ENCODE measurements at places on chromosomes 16 and 17.

GRCh38 chr17:8064561-8065019 lies 22.9 kb downstream of the ALOX12B start:
- DNase-seq, result no peak

GRCh38 chr16:65660390-65660789 lies 538.5 kb upstream of the CDH11 start:
- no peak for DNase-seq

DNA sequence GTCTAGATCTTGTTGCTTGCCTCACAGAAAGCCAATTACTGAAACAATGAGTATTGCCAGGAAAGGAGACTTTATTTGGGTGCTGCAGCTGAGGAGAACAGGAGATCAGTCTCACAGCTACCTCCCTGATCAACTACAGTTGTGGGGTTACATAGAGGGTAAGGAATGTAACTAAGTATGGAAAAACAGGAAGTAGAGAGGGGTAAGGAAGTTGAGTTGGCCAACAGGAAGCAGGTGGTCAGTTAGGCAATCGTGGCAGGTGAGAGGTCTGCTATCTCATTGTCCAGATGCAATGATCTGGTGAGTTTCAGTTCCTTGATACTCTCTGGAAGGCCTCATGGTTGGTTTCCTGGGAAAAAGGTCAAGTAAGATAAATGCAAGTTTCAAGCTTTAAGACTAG lies 333.1 kb upstream of the GOT2 start:
- DNase-seq, result no peak

DNA sequence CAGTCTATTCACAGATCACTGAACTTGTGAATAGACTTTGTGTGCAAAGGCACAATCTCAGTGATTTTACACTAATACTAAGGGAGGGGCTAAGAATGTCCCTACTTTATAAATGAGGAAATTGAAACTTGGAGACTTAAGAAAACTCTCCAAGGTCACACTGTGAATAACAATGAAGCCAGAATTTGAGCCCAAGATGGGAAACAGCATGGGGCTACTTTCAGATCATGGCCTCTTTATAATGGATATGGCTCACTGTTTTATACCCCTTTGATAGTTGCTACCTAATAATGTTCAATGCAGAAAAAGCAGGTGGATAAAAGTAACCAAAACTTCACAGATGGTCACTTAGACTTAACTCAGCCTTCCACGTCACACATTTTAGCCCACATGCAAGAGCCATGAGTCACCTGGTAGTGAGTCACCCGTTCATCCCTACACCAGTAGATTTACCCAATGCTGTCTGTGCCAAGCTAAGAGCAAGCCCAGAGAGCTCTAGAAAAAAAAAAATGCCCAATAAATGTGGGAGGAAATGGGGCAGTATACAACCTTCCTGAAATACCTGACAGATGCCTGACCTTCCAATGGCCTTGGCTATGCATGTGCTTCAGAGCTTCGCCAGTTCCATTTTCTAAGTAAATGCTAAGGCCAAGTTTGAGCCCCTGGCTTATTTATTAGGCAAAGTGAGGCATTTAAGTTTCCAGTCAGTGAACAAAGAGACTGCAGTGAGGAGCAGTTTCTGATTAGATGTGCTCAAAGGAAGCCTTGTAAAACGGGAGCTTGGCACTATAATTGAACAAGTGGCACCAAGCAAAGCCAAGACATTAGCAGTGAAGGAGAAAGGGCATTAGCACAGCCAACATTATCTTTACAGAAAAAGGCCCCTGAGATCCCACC lies 219.7 kb downstream of the TMEM114 start:
- no peak for DNase-seq

- no peak for DNase-seq
Observed at GRCh38 chr17:43328650-43329049, 70.1 kb upstream of the ARL4D start.

DNA sequence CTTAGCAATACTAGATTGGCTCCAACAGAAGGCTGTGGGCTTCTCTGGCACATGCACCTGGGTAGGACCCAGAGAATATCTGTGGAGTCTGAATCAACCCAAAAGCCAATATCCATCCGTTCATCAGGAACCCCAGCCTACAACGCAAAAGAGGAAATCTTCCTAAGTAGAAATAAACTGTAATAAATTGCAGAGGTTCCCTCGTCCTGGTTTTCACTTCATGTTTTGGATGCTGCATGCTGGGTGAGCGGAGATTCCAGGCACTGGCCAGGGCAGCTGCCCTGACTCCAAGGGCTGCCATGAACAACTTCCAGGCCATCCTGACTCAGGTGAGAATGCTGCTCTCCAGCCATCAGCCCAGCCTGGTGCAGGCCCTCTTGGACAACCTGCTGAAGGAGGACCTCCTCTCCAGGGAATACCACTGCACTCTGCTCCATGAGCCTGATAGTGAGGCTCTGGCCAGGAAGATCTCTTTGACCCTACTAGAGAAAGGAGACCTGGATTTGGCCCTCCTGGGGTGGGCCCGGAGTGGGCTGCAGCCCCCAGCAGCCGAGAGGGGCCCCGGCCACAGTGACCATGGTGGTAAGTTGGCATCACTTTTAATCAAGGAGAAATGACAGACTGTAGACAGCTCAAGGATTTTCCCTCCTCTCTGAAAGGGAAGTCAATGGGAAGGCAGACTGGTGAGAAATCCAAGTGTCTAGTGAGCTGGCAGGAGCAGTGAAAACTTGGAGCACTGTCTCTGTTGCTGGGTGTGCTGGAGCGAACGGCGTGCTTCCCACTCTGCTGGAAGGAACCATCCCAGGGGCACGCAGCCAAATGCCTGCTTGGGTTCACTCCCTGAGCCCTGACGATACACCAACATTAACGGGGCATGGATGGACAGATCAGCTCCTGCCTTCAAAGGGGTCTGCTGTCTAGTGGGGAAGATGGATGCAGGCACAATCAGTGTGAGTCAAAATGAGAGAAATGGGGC lies 10.7 kb upstream of the CIITA start:
- no peak for DNase-seq

GRCh38 chr17:34169496-34169895 lies 85.6 kb upstream of the CCL2 start:
- no peak for DNase-seq

GRCh38 chr17:17062356-17062755 lies 20.1 kb downstream of the MPRIP start:
- no peak for DNase-seq

DNA sequence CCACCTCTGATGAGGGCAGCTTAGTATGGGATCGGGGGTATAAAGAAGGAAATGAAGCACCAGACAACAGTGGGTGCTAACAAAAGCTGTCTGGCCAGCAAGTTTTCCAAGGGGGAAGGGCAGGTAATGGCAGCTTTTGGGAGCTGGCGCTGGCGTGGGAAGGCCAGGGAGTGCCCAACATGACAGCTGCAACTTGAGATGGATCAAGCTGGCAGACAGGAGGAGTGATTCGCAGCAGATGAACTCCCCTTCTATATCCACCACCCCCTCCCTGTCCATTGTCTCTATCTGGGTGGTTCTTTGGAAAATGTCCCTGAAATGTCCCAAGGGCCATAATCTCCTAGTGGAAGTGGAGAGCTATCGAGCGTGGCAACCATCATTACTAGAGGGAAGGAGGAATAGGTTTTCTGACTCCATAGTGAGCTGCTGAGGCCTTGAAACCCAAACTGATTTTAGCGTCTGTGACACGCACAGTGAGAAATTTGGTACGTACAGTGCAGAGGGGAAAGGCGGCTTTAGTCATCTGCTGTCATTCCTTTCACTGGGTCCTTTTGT lies 4.8 kb upstream of the INPP5K start:
- DNase-seq, result no peak
